ENCODE measurements at places on chromosomes 11 and 22.

- DNase-seq: peak; percentile 49
Observed at GRCh38 chr11:115134926-115135325, 369.3 kb downstream of the CADM1 start.

GRCh38 chr11:14413307-14414069, 54.5 kb upstream of the RRAS2 start:
- no peak for DNase-seq

DNA sequence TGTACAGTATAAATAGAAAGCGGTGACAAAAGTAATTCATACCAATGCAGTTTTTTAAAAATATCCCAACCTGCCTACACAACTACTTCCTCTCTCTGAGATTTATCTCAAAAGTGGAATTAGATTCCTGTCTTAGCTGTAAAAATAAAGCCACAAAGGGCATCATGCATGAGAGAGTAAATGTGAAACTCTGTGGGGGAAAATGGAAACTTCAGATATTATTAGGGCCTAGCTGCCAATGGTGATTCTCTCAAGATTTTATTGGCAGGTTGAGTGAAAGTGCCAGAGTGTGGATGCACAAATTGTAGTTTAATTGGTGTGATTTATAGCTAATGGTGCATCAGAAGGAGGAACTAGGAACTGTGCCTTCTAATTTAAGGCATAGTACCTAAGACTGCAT, 356.9 kb upstream of the CCDC90B start:
- no peak for DNase-seq

- no peak for DNase-seq
Observed at GRCh38 chr11:7668911-7669310, 4.4 kb downstream of the CYB5R2 start.

GRCh38 chr11:126993599-126993998, 7.0 kb downstream of the KIRREL3 start:
- DNase-seq: no peak

- no peak for DNase-seq
Observed at GRCh38 chr11:104796301-104796700, 102.0 kb downstream of the CASP12 start.

DNA sequence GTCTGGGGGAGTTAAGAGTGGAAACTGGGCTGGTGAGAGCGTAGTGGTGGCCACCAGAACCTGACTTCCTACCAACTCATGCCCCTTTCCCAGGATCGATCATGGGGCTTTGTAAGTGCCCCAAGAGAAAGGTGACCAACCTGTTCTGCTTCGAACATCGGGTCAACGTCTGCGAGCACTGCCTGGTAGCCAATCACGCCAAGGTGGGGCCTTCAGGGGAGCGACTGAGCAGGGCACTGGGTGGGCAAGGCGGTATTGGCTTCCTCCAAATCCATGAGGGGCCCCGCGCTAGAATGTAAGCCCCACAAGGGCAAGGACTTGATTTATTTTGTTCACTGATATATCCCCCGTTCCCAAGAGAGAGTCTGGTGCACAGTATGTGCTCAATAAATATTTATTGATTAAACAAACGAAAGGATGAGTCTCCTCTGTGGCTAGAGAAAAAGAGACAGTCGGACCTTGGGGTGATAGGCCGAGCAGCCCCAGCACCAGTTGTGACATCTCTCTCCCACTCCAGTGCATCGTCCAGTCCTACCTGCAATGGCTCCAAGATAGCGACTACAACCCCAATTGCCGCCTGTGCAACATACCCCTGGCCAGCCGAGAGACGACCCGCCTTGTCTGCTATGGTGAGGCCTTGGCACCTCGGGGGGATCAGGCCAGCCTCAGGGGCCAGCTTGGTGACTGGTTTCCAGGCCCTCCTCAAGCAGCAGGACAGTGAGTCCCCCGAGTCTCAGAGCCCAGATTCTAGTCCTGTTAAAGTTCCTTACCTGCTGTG, 765 bp downstream of the ZFPL1 start:
- peak; percentile 51 for DNase-seq

DNA sequence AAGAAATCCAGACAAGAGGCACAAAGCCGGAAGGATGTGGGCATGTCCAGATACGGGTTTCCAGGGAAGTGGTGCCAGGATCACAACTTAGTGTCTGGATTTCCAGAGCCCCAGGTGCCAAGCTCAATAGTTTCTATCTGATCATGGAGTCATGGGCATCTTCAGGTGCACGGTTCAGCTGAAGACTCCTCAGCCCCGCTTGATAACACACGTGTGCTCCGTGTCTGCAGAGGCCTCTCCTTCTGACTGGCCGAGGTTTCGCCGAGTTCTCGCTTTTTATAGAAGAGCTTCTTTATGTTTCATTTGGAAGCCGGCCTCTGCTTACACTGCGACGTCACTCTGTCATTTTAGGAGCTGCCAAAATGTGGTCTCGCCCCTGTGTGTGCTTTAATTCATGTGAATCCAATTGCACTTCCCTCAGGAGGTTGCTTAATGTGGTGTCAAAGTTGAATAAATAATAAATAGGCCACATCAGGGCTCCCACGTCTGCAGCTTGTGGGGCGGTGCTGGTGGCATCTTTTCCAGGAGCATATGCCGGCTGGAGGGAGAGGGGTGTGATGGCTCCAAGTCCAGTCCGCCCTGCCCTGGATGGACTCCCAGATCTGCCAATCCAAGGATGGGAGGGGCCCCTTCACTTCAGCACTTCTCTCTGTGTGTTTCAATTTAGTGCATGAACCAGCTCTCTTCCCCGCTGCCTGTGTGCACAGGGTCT, 1410.8 kb downstream of the TBC1D22A start:
- DNase-seq: no peak

Data from NCI-H510A treated with DMSO at 0.1 percent for 48 hours (cell line).